ENCODE measurements at places on chromosomes 16 and 17.
A peak's percentile ranks its signal among the peaks of the same experiment; 100 is the strongest.

DNA sequence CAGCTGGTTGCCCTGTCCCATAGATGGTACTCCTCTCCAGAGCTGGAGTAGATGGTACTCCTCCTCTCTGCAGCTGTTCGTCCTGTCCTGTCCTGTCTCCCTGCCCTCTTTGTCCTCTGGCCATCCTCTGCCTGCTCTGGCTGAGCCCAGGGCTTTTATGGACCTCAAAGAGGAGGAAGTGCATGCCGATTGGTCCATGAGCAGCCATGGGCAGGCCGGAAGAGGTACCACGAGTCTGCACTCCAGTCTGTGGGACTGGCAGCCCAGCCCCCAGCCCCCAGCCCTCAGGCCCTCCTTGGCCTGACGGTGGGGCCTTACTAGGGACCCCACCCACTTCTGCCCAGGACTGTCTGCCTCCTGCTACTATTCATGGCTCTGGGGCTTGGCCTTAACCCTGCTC lies 27.0 kb downstream of the GNGT2 start:
- DNase-seq: no peak

GRCh38 chr17:18960241-18960665 lies 8.3 kb downstream of the SLC5A10 start:
- DNase-seq: no peak

DNA sequence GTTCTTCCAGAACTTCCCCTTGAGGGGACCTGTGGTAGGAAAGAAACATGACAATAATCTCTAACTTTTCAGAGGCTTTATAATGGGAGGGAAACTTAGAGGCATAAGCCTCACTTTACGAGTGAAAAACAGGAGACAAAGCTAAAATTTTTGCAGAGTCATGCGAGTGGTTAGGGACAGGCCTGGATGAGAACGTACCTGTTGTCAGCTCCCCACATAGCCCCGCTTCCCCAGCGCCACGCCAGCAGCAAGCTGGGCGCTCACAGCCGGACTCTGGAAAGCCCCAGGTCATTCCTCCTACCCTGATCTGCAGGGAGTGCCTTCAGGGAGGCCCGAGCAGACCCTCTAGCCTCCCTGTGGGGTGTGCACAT lies 53.6 kb downstream of the LDHD start:
- DNase-seq: no peak

GRCh38 chr16:87840271-87840978 lies 28.9 kb downstream of the SLC7A5 start:
- no peak for DNase-seq

DNA sequence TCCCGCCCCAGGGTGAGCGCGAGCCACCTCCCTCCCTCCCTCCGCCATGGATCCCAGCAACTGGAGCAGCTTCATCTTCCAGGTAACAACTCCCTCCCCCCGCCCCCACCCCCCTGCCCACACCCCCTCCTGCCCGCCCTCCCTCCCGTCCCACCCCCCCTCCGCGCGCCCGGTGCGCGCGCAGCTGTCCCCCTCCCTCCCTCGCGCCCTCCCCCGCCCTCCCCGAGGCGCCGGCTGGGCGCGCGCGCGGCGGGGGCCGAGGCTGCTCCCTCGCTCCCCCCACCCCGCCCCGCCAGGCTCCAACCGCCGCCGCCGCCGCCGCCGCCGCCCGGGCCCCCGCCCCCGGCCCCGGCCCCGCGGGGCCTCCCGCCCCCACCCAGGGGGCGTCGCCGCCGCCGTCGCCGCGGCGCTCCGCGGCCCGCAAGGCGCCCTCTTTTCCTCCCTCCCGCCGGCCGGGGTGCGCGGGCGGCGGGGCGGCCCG lies at the start of gene MAZ:
Gene MAZ (plus strand): TSS at position 431 of the 481 bp plus-strand sequence. CDS start 173 bp downstream, outside the sequence.
- peak; percentile 43 for DNase-seq

GRCh38 chr16:86961171-86961601 lies 356.0 kb downstream of the C16orf95 start:
- DNase-seq: no peak

Measured in activated CD4-positive, CD25-positive, alpha-beta regulatory T cell treated with anti-CD3 and anti-CD28 coated beads, Interleukin-2, amount 50 U/mL, for 16 hours (primary cell).